ENCODE measurements at places on chromosomes 6 and 20.

DNA sequence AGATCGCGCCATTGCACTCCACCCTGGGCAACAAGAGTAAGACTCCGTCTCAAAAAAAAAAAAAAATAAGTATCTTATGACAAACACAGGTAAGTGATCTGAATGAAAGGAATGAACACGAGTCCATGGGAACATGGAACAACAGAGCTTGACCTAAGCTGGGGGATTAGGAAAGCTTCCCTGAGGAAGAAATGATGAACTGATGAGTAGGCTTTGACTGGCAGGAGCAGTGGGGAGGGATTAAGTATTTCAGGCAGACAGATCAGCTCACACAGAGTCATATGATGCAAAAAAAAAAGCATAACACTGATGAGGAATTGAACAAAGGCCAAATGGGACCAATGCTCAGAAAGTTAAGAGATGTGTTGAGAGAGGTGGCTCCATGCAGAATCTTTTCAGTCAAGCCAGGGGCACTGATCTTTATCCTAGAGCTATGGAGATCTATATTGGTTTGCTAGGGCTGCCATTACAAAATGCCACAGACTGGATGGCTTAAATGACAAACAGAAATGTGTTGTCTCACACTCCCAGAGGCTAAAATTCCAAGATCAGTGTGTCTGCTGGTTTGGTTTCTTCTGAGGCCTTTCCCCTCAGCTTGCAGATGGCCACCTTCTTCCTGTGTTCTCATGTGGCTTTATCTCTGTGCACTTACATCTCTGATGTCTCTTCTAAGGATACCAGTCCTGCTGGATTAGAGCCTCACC, 85.6 kb downstream of the ANKRD6 start:
- no peak for DNase-seq

DNA sequence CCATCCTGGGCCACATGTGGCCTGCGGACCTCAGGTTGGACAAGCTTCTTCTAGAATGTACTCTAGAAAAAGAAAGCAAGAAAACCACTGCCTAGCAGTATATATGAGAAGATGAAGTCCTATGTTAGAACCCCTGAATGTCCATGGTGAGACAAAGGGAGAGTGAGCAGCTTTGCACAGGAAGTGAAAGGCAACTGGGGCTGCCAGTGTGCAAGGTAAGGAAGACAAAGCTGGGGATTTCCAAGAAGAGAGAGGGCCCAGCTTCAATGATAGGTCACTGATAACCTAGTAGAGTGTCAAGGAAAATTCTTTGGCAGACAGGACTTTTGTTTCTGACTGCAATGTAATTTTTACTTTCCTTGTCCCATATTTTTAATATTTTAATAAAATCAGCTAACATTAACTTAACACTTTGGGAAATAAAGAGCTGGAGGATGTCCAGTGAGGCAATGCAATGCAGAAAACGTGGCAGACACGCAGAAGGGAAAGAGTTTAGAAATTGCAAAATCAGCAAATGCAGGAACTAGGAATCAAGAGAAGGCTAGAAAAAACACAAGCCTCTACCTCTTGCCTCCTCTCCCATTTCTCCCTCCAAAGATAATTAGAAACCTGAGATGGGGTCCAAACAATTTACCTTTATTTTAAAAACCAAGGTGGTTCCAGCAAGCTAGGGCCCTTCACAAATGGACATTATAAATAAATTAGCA, 47.4 kb downstream of the CYP39A1 start:
- no peak for DNase-seq

- DNase-seq: no peak
These were observed 251.4 kb downstream of the DLL1 start for GRCh38 chr6:170039156-170040114.

- no peak for DNase-seq
These were observed 140.7 kb downstream of the ESR1 start for GRCh38 chr6:151948002-151948743.

DNA sequence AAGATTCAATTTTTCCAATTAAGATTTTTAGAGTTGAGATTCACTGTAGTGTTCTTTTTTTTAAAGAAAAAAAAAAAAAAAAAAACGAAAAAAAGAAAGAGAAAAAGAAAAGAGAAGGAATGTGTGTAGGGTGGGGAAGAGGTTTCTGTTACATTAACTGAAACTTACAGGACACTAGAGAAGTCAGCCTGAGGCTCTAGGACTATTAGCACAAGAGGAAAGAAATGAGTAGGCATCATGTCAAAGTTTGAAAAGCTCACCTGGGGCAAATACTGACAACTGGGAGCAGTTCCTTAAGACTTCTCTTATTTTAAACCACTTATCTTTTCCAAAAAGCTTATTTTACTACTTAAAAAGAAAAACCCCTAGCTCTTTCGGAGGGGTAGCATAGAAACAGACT, 185.9 kb downstream of the DST start:
- no peak for DNase-seq

GRCh38 chr6:50240986-50241385, 191.3 kb upstream of the DEFB112 start:
- no peak for DNase-seq

GRCh38 chr6:164097551-164098398, 683.3 kb downstream of the QKI start:
- DNase-seq: no peak

DNA sequence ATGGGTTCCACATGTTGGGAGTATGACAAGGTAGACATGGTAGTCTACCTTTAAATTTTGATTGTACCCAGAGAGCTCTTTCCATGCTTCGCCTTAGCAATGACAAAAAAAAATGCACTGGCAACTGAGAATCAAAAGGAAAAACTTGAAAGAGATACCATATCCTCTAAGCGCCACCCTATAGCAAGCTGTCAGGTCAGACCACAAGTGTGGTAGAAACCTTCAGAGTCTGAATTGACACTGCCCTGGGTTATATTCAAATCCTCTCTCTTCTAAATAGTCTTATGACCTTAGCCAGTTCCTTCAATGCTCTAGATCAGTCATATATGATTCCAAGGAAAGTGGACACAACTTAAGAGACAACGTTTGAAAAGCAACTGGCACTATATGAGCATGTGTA, 45.6 kb upstream of the SMLR1 start:
- DNase-seq: no peak

DNA sequence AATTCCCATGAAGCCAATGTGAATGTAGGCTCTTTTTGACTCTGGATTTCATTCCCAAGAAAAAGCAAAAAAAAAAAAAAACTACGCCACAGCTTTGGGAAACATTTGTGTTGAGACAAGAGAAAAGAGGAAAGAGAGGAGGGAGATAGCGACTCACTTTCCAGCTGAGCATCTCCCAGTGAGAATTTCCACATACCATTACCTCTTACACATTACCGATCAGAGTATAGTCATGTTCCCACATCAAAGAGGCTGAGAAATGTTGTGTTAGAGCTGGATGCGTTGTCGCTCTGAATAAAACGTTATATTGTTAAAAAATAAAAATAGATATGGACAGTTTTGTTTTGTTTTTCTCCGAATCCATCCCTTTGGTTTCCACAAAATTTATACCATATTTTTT, 1019.3 kb upstream of the ADGRB3 start:
- DNase-seq: no peak

DNA sequence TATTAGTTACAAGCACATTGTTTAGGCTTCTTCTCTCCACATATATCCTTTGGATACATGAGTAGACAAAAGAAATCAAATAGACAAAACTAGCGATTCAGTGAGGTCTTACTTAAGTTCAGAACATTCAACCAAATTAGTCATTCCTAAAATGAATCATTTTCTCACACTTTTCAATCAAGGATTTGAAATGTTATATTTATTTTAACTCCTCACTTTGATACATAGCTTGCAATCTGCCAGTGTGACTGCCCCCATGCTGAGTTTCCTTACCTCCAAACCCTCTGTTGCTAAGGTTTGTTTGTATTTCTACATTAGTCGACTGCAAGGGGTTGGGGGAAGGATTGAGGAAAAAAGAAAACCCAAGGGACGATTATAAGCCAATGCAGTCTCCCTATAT, 3.5 kb upstream of the MOXD1 start:
- no peak for DNase-seq

- no peak for DNase-seq
These were observed 7.7 kb downstream of the SLC22A16 start for GRCh38 chr6:110468731-110469130.

DNA sequence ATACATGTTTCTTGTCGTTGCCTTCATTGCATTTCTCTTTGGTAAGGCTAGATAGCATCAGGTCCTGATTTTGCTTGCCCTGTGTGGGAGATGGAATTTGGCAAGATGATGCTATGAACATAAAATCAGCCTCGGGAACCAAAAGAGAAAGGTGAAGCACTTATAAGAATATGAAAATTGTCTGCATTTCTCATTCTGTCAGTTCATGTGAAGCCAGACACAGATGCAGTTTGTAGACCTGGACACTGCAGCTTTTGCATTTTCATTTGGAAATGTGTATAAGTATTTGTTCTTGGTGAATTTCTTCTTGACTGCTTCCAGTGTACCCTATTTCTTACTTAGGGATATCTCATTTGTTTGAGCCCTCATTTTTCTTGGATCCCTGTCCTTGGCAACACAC, 1.3 kb downstream of the YWHAB start:
- DNase-seq: no peak

DNA sequence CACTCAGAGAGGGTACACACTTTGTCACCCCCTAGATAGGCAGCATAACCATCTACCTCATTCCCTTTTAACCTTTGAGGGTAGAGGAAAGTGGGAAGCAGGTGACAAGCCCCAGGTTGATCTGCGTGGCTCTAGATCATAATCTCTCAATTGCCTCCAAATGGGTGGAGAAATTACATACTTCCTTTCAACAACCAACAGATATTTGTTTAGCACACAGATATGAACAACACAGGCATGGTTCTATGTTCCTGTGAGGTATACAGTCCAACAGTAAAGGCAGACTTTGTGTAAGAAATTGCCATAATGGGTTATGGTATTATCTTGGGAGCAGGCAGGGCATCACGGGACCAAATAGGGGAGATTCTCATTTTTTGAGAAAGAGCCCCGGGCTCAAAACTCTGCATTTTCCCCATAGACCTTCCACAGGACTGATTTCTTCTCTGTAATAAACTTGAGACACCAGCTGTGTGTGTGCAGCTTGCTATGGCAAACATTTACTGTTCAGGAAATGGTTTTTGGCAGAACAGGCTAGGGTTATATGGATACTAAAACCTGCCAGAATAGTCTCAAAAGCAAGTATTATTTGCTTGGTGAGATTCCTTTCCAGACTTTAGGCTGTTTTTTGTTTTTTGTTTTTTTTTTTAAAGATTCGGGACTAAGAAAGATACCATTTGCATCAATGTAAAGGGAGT, 126.2 kb downstream of the CD164 start:
- no peak for DNase-seq

- no peak for DNase-seq
These were observed 3.6 kb downstream of the SHLD1 start for GRCh38 chr20:5753814-5754213.

DNA sequence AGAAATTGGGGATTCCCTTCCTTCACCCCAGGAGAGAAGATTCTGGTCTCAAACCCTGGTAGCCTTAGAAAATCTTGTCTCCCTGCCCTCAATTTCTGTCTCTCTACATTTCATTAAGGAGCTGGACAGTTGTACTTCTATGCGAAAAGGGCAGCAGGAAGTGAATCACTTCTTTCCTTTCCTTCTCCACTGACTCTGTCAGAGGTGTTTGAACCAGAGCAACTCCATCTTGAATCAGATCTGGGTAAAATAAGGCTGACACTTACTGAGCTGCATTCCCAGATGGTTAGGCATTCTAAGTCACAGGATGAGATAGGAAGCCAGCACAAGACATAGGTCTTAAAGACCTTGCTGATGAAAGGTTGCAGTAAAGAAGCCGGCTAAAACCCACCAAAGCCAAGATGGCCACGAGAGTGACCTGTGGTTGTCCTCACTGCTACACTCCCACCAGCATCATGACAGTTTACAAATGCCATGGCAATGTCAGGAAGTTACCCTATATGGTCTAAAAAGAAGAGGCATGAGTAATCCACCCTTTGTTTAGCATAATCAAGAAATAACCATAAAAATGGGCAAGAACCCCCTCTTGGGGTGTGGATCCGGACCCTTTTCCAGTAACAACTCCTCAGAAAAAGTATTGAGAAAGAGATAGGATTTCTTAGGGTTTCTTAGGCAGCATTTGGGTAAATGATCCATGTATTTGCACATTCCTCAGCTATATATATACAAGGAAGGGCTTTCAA, 95.8 kb upstream of the PLCB4 start:
- no peak for DNase-seq

DNA sequence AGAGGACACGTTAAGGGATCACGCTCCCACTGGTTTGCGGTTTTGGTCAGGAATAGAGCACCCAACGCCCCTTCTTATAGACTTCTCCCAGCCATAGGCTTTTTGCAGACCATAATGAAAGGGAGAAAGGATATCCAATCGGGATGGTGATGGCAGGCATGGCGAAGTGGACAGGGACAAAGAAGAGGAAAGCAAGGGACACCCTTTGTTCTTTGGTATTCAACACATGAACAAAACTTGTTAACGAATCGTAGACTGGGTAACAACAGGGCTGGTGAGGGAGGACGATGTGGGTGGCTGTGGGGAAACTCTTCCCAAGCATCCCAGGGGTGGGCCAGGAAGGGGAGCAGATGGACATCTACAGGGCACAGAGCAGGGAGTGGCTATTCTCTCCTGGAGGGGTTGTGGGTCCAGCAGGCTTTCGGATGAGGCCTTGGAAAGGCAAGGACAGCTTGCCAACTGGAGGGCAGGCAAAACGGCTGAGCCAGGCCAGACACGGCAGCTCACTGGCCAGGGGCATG, 1.4 kb upstream of the HSP90AB1 start:
- DNase-seq: no peak

- DNase-seq: no peak
These were observed 51.2 kb downstream of the LGSN start for GRCh38 chr6:63268574-63268973.

DNA sequence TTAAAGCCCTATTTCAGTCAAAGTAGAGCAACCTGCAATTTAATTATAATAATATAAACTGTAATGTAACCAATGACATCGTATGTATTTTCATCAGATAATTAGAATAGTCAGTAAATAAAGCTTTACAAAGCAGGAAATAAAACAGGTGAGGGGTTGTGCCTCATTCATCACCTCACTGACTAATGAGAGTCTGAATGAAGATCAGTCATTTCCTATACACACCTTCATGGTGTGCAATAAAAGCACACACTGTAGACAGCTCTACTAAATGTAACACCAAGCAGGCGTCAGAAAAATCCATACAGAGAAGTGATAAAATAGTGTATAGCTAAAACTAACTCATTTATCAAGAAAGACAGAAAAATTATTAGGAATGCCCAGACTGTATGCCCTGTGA, 105.9 kb downstream of the MAN1A1 start:
- DNase-seq: no peak

DNA sequence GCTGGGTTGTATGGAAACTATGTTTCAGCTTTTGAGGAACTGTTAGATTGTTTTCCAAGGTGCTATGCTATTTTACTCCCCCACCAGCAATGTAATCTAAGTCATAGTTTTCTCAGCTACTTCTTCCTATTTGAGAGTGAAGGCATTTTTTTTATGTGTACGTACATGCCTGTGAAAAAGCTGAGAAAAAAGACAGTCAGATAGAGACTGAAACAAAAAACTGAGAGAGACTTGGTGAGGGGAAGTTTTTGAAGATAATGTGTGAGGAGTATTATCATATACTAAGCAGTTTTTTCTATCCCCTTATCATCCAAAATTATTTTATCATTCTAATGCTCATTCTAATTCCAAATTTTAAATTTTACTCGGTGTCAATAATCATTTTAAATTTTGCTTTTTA, 780.0 kb downstream of the BCKDHB start:
- DNase-seq: no peak
